Smooth muscle cell of trachea (primary cell): ENCODE measurements at places on chromosomes 1 and 21. TPM values are rescaled to one million over a fixed set of nuclear protein-coding genes. Genes with fewer than 3 reads are reported as not detected.

PTGS2 gene
- 4.8 and 5.0 TPM in 2 replicates for total RNA-seq

SLC37A1 gene
- total RNA-seq = 2.3 and 2.6 TPM in 2 replicates

SAMD11 gene
- 11.1 and 12.7 TPM in 2 replicates for total RNA-seq

SLC66A1 gene
- 16.4 and 33.9 TPM in 2 replicates for total RNA-seq

GNG4 gene
- not detected in 2 replicates for total RNA-seq

FASLG gene
- total RNA-seq = not detected in 2 replicates

SPATA6 gene
- 5.8 and 8.9 TPM in 2 replicates for total RNA-seq

OR2T2 gene
- total RNA-seq = not detected in 2 replicates

C1QB gene
- total RNA-seq = not detected in 2 replicates

RGS1 gene
- total RNA-seq = not detected in 2 replicates

ZBTB8A gene
- 7.1 and 9.2 TPM in 2 replicates for total RNA-seq

AMIGO1 gene
- 1.0 and 3.6 TPM in 2 replicates for total RNA-seq

GBP1 gene
- total RNA-seq = 25.5 and 38.5 TPM in 2 replicates
